ENCODE measurements at places on chromosomes 12 and 14.

GRCh38 chr12:25962932-25963525 lies 4.5 kb downstream of the RASSF8 start:
- no peak for DNase-seq

GRCh38 chr14:71804992-71805391 lies 127.2 kb upstream of the RGS6 start:
- no peak for DNase-seq

DNA sequence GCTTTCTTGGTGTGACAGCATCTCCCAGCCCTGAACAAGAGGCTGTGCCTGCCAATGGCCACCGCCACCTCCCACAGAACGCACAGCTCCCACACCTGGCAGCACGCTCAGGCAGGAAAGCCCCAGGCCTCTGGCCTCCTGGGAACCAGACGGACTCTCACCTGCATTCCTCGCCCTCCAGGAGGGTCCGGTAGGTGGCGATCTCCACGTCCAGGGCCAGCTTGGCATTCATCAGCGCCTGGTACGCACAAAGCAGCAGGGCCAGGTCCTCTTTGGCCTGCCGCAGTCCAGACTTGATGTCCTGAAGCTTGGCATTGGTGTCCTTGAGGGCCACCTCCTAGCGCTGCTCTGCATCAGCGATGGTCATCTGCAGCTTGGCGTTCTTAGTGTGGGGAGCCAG lies 12.1 kb upstream of the KRT77 start:
- DNase-seq, result no peak

GRCh38 chr14:60645126-60645741 lies 4.0 kb downstream of the SIX1 start:
- no peak for DNase-seq

DNA sequence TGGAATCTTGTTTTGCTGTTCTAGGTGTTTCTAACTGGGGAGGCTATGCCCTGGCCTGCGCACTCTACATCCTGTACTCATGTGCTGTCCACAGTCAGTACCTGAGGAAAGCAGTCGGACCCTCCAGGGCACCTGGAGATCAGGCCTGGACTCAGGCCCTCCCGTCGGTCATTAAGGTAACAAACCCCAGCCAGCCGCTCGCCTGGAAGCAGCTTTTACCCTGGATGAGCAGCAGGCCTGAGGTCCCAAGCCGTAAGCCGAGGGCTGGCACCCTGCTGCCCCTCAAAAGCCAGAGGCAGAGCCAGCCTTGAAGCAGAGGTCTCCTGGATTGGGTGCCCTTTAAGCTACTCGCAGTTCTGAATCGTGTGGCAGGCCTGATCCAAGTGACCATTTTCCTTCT lies 29.1 kb downstream of the GPR68 start:
- no peak for DNase-seq

DNA sequence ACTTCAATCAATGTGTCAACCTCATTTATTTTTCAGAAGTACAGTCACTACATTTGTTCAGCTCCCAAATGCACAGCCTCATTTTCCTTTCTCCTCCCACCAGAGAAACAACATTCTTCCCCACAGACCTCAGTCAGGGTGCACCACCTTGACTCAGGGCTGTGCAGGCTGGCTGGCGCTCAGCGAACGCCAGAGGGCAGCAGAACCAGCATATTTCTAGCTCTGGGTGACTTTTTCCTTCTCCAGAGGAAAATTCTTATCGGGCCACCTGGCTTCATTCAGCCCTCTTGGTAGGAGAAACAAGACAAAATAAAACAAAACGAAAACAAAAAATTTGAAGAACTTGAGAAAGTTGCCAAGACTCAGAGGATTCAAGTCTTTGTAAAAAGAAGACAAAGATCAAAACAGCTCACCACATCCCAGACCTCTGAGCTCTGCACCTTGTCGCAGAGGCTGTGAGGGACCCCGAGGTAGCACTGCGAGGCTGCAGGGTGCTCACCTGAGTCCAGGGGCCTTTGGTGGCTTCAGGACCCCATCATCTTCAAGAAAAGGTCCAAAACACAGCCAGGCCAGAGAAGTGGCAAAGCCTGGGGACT lies 33.7 kb downstream of the PAH start:
- peak; percentile 3 for DNase-seq

DNA sequence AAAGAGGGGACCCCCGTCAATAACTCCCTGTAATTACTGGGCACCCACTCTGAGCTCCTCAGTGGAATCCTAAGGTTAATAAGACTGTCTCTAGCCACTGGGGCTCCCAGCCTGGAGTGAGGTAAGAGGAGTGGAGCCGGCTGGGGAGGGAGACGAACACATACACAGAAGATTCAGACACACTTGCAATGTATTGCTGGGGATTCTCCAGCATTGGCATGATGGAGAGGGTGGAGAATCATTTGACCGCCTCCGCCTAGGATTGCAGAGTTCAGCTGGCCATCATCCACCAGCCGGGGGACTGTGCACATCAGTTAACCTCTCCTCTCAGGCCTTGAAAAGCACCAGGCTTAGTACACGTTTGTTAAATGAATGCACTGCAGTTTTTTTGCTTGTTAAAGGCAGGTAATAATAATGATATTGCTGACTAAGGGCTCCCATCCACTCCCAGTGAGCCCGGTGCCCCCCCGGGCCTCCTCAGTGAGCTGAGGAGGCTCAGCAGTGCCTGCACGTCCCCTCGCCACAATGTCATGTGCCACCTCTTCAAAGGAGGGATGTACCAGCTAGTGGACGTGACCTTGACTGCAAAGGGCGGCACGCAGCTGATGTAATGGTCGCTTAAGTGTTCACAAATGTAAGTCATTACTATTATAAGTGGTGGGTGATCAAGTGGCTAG lies 20.3 kb upstream of the FAIM2 start:
- DNase-seq, result no peak

- no peak for DNase-seq
Measured at GRCh38 chr12:110741341-110742095, 1.2 kb downstream of the PPP1CC start.

DNA sequence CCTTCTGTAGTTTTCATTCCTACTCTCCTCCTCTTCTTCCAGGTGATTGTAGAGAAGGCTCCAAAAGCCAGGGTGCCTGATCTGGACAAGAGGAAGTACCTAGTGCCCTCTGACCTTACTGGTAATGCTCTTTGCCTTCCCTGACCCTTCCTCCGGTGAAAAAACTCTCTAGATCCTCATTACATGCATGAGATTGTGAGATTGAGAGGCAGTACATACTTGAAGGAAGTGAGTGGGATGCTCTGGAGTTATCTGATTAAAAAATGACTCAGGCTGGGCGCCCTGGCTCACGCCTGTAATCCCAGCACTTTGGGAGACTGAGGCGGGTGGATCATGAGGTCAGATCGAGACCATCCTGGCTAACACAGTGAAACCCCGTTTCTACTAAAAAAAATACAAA lies 5.3 kb downstream of the GABARAPL1 start:
- DNase-seq, result no peak

- DNase-seq, result no peak
Measured at GRCh38 chr14:88166616-88167015, 156.5 kb downstream of the KCNK10 start.

DNA sequence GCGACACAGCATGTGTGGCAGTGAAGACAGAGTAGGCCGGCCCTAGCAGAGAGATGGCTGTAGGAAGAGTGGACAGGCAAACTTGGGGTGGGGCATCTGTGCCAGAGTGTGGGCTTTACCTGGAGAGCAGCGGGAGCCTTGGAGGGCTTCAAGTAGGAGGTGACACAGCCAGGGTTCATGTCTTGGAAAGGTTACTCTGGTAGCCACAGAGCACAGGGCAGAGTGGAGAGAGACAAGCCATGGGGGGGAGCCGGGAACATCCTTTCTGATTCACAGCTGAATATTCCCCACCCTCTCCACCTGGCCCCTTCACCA lies 53.5 kb upstream of the DIO3 start:
- DNase-seq, result no peak

- DNase-seq, result no peak
Measured at GRCh38 chr12:120562906-120563305, 18.3 kb downstream of the POP5 start.

- DNase-seq, result no peak
Measured at GRCh38 chr12:3600039-3600720, 109.2 kb downstream of the PRMT8 start.

DNA sequence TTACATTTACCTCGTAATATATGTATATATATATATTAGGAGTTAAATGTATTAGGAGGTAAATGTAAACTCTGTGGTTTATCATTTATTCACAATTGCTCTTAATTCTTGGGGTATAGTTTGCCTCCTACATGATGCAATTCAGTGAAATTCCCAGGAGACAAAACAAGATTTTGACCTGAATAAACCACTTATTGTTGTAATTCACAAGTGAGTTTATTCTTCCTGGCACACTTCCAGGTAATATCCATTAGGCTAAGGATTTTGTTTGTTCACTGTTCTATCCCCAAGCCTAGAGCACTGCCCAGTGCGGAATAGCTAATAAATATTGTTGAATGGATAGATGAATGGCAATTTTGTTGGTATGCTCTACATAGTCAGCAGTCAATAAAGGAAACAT lies 3.0 kb downstream of the SMIM10L1 start:
- DNase-seq, result no peak

DNA sequence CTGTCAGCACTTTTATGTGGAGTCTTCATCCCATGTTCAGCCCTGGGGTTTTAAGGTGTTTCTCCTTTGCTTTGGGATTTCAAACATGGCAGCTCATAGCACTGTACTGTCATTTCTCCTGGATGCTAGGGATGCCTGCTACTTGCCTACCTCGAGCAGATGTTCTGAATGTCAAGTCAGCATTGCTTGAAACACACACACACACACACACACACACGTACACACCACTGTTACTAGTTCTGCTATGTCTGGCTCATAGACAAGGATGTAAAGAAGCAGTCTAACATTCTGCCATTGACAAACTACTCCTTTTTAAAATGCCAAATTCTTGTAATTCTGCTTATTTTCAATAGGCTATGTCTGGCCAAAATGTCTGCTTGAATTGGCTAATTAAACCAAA lies 72.7 kb downstream of the SAMD4A start:
- DNase-seq, result no peak

DNA sequence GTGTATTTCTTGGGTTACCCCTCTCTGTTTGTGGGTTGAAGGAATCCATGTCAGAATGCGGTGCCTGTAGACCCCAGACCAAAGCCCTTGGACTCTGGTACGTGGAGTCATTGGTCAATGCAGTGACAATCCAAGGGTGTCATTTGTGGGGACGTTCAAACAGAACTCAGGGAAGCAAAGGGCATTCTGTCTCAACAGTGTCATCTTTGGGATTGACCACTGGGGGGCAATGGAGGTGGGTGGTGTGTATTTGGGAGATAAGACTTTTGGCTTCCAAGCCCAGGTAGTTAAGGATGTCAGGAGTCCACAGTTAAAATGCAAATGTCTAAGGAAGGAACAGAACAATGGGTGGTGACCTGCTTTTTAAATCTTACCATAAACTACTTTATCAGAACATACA lies 54.6 kb upstream of the CCDC175 start:
- no peak for DNase-seq

GRCh38 chr12:69332815-69333358 lies 15.3 kb upstream of the LYZ start:
- DNase-seq, result no peak

- DNase-seq, result no peak
Measured at GRCh38 chr12:97168804-97169203, 261.7 kb downstream of the NEDD1 start.

DNA sequence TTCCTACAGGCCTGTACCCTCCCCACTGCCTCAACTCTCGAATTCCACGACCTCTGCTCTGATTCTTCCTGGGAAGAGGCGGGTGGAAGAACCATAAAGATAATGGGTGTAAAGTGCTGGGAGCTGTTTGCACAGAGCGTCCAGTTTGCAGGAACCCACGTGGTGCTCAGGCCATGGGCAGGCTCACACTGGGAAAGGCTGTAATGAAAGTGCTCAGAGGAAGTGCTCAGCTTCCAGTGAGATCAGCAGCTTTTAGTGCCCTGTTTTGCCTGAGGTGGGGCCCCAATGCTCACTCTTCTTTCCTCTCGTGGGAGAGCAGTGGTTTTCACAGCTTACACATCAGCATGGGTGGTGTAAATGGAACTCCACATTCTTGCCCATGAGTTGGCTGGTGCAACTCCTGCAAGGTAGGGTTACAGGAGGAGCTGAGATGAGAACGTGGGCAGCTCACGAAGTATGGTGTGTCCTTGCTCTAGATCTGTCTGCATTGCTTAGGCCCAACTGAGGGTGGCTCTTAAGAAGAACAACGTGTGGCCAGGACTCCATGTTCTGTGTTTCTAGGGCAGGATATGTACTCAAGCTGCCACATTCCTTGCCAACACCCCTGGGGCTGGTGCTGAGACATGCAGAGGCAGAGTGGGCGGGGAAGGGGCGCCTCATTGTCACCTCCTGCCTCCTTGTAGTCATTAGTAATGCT lies 2.9 kb downstream of the TMEM63C start:
- no peak for DNase-seq

DNA sequence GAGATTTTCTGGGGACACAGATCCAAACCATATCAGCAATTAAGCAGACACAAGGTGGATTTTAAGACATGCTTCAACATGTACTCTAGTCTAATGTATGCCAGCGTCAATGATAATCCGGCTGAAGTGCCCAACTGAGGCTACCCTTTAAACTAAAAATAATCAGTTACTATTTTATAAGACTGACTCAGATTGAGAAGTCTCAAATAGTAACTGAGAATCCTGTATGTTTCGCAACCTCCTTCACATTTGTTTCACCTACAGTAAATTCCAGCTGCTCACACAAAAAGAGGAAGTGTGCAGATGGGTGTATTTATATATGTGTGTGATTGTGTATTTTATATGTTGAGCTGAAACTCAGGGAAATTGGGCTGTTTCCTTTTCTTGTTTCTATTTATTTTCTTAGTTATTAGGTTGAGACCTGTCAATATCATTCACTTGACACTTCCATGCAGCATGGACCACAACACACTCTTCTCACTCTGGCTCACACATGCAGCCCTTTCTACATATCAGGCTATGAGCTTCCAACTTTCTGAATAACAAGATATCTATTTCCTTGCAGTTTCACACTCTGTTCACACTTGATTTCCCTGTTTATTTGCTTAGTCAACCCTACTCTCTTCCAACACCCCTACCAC lies 1224.9 kb upstream of the TMEM132C start:
- DNase-seq, result no peak

GRCh38 chr12:103442822-103443221 lies 52.9 kb downstream of the C12orf42 start:
- no peak for DNase-seq

DNA sequence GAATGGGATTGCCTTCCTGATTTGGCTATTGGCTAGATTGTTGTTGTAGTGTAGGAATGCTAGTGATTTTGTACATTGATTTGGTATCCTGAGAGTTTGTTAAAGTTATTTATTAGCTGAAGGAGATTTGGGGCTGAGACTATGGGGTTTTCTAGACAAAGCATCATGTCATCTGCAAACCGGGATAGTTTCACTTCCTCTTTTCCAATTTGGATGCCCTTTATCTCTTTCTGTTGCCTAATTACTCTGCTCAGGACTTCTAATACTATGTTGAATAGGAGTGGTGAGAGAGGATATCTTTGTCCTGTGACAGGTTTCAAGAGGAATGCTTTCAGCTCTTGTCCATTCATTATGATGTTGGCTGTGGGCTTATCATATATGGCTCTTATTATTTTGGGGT lies 265.7 kb upstream of the MGAT4C start:
- no peak for DNase-seq

All from fibroblast of skin of left quadriceps (primary cell).